ENCODE measurements at places on chromosomes 5 and 9.

- no peak for DNase-seq
Observed at GRCh38 chr5:2538169-2538568, 213.3 kb downstream of the IRX2 start.

DNA sequence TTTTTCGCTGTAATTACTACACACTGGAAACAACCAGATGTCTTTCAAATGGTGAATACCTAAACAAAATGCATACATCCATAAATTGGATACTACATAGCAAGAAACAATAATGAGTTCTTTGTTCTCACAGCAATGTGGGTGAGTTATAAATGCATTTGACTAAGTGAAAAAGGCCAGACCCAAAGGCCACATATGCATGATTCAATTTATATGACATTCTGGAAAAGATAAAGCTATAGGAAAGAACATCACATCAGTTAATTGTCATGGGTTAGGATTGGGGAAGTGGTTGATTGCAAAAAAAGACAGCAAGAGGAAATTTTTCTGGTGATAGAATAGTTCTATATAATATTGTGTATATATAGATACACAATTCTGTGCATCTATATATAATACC, 198.9 kb downstream of the CYLC2 start:
- no peak for DNase-seq

DNA sequence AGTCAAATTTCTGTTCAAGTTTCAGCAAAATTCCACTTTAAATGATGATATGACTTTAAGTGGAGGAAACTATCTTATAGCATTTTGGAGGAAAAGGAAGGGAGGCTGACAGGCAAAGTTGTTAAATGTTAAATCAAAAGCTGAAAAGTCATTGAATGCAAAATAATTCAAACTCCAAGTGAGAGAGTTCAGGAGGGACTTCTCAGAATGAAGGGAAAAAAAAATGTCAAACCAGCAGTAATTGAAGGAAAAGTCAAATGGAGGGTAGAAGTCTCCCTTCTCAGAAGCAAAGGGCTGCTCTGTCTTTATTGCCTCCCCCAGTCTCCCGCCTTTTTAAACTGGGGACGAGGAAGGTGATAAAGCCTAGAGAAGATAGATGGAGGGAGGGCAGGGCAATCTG, 134.8 kb downstream of the CMYA5 start:
- no peak for DNase-seq

DNA sequence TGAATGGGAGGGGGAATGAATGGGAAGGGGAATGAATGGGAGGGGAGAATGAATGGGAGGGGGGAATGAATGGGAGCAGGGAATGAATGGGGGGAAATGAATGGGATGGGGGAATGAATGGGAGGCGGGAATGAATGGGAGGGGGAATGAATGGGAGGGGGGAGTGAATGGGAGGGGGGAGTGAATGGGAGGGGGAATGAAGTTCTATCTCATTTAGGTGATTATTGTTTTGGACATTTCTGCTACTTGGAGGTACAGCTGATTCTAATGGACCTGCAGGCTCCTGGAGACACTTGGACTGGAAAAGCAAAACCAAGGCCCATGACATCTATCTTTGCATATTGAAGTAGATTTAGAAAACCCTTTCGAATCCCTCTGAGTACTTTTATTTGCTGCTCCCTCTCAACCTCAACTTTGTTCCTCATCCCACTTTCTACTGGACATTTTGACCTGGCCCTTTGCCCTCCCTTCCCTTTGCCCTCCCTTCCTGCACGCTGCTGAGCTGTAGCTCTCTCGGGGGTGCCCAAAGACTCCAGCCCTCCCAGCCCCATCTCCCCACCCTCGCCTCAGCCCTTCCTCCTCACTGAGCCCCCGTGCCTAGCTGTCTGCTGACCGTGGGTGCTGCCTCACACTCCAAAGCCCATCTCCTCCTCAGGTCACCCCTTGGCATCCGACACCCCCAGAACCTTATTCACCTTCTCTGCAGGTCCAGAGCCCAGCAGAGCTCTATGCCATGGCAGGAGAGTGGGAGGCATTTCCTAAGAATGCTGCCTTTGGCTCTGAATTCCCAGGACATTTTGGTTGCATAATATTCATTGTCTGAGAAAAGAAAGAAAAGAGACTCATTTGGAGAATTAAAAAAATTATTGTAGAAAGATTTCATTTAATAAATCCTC, 19.9 kb upstream of the LPCAT1 start:
- DNase-seq, result no peak

DNA sequence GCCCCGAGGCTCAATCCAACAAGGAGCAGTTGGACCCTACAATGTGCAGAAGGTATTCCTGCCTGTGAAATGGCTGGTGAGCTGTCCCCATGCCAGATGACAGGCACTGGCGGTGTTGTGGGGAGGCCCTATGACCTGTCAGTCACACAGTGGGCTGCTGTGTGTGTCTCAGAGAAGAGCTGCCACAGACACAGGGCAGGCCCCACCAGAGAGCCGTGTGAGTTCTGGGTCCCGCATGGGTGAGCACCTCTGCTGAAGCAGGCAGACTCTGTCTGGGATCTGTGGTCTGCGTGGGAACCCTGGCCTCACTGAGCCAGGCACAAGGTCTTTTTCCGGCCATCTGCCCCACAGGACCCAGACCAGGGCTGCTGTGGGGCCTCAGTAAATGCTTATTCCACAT, 37.3 kb upstream of the PITX1 start:
- DNase-seq, result no peak

DNA sequence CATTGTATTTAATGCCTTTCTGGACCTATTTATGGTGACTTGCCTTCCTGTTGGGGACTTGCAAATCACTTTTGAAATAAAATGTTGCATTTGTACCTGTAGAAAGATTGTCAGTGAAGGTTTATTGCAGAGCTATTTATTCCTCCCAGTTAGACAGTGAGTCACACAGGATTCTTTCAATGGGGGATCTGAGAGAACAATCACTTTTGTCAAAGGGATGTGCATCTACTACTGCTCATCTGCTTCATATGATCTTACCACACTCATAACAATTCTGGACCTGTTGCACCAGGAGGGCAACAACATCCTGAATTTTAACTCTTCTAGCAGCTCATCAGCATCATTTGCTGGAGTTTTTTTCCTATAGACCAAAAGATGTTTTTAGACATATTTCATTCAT, 66.8 kb downstream of the FBXL7 start:
- no peak for DNase-seq

DNA sequence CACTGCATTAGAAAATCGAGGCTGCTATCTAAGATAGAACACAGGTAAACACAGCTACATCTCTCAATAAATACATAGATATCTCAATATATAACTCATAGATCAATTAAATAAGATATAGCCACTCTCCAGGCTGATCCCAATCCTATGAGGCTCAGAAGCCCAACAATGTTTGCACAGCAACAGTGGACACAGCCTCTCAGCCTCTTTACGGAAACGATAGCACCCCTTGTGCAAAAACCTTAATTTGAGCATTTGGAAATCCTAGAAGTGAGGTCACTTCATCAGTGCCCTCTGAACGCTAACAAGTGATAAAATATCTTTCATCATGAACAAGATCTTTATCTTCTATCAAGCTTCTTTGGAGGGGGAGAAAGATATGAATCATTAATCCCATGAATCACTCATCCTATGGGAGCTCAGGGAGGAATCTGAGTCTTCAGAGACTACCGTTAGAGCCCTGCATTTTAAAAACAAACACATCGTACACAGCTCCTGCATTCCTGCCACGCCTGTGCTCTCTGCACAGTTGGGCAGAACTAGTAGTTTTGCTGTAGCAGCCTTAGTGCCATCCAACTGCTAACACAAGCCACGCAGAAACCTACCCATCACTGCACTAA, 71.4 kb downstream of the MED27 start:
- DNase-seq, result no peak

DNA sequence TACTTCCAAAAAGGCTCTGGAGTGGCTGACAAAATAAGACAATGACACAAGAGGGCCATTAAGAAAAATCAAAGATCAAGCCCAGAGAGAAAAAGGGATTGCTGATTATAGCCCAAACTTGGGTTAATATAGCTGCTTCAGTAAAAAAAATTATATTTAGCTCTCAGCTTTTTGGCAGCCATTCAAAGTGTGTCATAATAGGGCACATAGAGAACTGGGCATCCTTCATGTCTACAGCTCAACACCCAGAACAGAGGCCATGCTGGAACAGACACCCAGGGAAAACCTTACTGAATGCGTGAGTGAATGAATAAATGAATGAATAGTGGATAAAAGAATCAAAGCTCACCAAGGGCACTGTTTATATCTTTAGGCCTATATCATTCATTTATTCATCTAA, 110.1 kb downstream of the SLIT3 start:
- no peak for DNase-seq

- no peak for DNase-seq
Observed at GRCh38 chr5:126253406-126253805, 169.8 kb upstream of the GRAMD2B start.

DNA sequence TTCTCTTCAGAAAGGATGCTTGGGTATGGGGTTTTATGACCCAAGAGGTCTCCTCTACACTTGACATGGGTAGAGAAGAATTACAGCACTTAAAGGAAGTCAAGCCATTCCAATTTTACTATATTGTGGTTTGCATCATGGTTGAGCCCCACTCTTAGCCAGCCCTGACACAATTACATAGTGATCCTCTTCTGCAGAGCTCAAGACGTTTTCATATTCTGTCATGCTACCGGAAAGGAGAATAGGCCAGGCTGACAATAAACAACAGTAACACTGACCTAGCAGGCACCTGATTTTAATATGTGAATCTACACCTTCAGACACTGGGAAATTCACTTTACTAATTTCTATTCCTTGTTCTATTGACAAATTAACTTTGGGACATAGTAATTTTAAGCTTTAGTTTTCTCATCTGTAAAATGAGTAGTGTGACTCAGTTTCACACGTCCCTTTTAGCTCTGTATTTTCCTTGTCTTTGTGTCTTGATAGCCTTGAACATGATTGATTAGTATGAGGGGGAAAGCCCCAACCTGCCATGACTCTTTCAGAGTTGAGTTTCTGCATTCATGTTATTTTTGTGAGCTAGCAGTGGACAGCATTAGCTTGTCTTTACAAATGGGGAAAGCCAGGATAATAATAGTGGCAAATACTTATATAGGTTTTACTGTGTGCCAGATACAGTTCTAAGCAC, 83.8 kb downstream of the SV2C start:
- DNase-seq, result no peak

- DNase-seq, result no peak
Observed at GRCh38 chr9:7097785-7098752, 340.3 kb downstream of the KDM4C start.

DNA sequence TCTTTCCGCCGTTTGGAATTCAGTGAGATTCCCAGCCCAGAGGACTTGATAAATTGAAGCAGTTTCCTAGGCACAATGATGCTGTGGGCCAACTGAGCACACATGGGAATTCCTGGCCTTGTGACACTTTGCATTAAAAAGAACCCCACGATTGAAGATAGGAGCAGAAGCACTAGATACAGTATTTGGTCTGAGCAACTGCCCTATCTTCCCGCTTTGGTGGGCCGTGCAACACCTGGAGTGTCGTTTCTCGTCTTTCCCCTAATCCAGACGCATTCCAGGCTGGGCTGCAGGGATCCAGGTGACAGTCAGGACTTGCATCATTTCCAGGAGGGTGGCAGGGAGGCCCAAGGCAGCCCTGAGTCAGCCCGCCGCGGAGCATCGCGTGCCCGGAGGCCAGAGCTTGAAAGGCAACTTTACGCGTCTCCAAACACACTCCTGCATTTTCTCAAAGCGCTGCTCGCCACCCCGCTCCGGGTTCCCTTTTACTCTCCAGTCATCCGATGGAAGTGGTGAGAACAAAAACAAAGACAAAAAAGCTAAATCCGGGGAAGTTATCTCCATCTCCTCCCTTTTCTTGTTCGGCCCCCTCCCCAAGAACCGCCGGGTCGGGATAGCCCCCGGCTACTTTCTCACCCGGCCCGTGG, 753 bp upstream of the STC2 start:
- no peak for DNase-seq

DNA sequence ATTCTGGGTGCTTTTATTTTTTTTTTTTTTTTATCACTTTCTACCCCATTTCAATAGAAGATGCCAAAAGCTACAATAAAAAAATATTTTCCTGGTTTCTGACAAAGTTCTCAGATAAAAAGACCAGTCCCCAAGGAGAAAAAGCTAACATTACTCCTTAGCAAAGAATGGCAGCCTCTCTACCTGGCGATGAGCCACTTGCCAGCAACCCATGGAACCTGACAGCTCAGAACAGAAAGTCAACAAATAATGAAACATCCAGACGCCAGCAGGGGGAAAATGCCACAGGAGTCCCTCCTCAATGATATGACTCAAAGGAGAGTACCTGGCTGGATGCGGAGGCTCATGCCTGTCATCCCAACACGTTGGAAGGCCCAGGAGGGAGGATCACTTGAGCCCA, 123.2 kb downstream of the MYO10 start:
- no peak for DNase-seq

DNA sequence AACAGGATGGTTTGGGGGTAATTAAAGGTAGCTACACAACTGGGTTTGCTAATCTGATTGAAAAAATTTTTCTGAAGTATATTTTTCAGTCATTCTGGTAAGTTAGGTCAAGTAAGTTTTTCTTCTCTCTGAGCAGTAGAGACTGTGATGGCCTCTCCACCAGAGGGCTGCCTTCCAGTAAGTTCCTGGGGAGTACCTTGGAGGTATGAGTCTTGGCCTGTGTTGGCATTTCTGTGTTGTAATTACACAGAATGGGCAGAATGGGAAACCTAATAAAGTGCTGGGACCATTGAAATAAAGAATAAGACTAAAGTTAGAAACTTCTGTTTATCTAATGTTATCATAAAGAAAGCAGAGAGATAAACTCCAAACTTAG, 430.8 kb downstream of the ARHGEF28 start:
- DNase-seq, result no peak

GRCh38 chr9:87699835-87700234, 26.1 kb upstream of the CTSL start:
- DNase-seq, result no peak

DNA sequence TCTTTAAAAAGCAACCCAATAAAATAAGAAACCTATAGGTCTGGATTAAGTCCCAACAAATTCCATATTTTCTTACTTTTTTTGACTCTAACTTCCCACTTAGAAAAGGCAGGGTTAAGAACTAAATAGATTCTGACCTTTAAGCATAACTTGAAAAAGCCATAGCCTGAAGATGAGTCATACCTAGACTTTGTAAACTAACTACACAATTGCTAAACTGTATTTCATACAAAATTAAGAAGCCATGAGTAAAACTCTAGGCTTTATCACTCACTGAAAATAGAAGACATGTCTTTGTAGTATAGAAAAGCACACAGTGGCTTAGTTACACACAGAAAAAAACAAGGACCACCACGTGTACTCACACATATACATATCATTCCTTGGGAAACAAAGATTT, 51.5 kb downstream of the MLLT3 start:
- DNase-seq, result no peak

DNA sequence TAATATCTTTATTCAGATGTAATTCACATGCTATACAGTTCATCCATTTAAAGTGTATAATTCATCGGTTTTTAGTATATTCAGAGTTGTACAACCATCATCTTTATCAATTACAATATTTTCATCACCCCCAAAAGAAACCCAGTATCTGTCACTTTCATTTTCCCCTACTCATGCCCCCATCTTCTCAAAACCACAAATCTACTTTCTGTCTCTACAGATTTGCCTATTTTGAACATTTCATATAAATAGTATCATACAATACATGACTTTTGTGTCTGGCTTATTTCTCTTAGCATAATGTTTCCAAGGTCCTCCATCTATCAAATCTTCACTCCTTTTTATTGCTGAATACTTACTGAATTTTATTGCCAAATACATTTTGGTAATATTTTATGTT, 305.1 kb upstream of the SGCD start:
- DNase-seq, result no peak

Data from stimulated activated CD8-positive, alpha-beta memory T cell treated with anti-CD3 and anti-CD28 coated beads, Interleukin-15, amount 100 ng/mL, for 48 hours (primary cell).